H1 (cell line): ENCODE measurements at places on chromosomes 7 and 10.

DNA sequence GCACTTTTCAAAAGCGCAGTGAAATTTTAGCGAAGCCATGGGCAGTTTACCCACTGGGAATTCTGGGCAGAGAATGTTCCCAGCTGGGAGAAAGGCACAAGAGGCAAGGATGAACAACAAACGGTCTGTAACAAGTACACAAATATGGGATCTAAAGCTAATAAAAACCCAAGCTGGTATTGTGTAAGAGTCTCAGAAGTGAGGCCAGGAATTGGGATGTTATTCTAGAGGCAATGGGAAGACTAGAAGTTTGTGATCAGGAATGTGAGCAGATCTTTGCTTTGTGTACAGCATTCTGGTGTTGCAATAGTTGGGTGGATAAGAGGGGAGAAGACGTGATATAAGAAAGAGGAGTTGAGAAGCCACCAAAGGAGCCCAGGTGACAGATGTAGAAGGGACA lies 15.0 kb downstream of the FZD9 start:
- DNase-seq: no peak

DNA sequence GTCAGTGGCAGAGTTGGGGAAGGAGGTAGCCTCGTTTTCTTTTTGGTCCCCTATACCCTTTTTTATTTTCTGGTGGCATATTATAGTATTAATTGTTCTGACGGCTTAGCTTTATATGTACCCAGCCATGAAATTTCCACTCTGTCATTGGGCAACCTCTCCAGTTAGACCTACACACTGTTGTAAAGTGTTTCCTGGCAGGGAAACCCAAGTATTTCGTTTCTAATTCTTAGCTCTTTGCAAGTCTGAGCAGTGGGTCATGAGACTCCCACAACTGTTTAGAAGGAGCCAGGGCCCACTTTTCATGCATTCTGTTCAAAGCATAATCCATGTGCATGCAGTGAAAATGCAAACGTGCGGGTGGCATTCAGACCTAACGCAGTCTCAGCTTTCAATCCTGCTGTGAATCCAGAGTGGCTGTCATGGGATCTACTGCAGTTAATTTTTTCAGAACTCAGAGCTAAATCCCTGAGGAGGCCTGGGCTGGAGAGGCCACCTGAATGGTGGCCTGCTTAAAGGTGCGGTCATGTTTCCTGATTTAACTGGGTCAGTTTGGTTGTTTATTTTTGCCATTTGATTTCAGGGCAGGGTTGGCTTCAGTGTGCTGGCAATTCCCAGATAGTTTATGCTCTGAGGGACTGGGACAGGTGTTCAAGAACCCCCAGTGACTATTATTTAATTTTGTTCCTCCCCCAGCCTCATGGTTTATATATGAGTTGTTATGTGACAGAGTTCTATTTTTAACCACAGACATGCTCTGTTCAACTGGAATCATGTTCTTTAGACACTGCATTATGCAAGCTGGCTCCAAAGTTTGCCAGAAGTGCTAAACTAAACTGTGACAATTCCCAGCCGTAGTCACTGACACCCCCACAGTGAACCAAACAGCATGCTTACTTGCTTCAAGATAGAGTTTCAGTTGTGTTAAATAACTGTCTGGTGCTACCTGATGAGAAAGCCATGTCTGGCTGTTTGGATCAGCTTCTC lies 27.4 kb upstream of the SYPL1 start:
- no peak for DNase-seq

GRCh38 chr10:1054684-1055083 lies 1.5 kb upstream of the WDR37 start:
- no peak for DNase-seq

- no peak for DNase-seq
Measured at GRCh38 chr10:89782470-89782869, 81.1 kb downstream of the KIF20B start.

- no peak for DNase-seq
Measured at GRCh38 chr10:21021843-21022594, 124.9 kb upstream of the NEBL start.

- no peak for DNase-seq
Measured at GRCh38 chr10:129969184-129969910, 5.3 kb upstream of the EBF3 start.

GRCh38 chr7:158018098-158018762 lies 569.4 kb downstream of the PTPRN2 start:
- no peak for DNase-seq
